Stimulated activated CD4-positive, alpha-beta T cell treated with anti-CD3 and anti-CD28 coated beads, Interleukin-1b, Interleukin-23, amount 100 ng/mL, for 48 hours (primary cell): ENCODE measurements at places on chromosomes 3 and 15.

DNA sequence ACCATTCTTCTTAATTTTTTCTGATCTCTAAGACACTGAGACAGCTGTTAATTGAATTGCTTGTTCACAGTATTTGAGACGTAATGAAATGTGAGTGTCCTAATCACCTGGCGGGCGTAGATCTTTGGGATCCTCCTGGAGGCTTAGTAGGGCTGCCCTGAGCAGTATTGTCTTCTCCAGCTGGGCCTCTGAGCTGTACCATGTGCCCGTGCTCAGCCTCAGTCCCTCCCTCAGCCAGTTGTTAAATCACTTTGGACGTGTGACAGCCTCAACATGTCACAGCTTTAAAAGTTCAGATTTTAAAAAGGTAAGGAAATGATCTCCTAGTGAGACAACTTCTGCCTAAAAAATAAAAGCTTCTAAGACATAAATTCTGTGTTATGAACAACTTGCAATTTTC is 35.5 kb downstream of the IGF1R start:
- no peak for DNase-seq

DNA sequence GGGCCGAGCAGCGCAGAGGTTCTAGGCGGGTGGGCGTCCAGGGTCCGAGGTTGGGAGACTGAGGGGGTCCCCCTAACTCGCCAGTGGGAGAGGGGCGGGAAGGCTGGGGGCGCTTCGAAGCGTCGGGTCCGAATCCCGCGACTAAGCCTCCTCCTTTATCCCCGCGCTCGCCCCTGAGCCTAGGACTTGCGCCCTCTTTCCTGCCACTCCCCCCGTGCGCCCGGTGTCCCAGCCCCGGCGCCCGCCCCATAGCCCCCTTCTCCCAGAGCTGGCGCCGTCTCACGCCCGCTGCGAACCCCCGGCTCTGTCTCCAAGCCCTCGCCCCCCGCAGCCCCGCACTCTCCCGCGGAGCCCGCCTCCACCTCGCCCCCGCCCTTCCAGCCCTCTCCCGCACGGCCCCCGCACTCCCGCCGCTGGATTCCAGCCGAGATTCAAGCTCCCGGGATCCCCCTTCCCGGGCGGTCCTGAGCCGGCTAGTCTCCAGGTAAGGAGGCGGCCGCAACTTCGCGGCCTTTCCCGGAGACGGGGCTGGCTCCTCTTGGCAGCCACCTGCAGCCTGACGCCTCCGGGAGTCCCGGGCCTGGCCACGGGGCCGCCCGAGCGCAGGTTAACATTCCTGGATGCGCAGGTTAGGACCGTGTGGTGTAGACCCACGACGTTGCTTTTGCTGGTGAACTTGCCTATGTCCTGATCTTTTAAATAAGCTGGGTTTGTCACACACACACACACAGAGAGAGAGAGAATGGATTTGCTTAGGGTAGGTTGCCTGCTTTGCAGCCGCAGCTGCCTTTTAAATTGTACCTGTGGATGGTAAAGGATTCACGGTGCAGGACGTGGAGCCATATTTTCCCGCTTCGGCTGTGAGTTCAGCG is 563 bp downstream of the PXYLP1 start:
- DNase-seq, result no peak

DNA sequence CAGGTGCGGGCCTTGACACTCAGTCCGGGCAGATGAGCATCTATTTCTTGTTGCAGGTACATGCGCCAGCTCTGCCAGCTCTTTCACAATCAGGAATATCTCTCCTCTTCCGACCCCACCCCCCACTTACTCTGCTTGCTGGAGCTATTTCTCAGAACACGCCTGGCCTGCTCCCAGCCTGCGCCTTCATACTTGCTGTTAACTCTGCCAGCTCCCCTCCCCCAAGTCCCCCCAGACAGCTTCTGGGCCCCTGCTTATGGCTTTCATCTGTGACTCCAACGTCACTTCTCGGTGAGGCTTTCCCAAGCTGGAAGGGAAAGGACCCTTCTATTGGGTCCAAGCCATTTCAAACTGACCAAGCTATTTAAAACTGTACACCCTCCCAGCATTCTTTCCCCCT is 15.2 kb downstream of the MAGEF1 start:
- no peak for DNase-seq

DNA sequence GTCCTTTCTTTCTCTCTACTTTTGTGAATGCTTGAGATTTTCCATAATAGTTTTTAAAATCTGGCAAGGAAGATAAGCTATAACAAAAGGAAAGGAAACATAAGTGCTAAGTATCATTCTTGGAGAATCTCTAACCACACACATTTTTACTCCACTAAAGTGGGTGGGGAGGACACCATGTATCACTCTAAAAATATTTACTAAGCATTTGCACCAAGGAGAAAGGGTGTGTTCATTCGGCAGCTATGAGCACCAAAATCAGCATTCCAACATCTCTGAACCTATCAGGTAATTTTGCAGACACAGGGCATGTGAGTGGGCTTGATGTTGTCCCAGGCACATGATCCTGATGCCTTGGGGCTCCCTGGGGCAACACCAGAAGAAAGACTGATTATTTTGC is 5.5 kb downstream of the B4GALT4 start:
- DNase-seq, result no peak

- no peak for DNase-seq
Measured at GRCh38 chr3:61118830-61119229, 132.4 kb downstream of the FHIT start.

DNA sequence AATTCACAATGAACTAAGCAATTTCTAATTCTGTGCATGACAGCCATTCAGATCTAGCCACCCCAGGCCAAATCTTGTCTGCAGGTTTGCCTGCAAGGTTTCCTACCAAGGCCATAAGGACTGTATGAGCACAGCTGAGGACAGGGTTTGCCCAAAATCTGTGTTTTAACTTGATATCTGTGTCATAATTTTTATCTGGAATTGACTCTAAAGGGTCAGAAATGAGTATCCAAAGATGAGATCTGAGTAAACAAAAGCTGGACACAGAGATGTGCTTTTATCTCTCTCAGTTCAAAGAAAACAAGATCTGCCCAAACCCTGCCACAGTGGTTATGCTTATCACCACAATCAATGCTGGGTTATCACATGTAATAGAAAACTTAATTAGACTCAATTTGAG is 154.6 kb upstream of the COL8A1 start:
- no peak for DNase-seq

GRCh38 chr15:33132233-33132580 is 62.3 kb downstream of the FMN1 start:
- no peak for DNase-seq

GRCh38 chr15:39360452-39360851 is 220.4 kb upstream of the THBS1 start:
- no peak for DNase-seq
